ENCODE measurements at places on chromosomes 6 and 20.

- DNase-seq: no peak
These were observed 51.6 kb upstream of the POU3F2 start for GRCh38 chr6:98782772-98783171.

GRCh38 chr20:59829054-59829785, 104.2 kb downstream of the SYCP2 start:
- DNase-seq: no peak

DNA sequence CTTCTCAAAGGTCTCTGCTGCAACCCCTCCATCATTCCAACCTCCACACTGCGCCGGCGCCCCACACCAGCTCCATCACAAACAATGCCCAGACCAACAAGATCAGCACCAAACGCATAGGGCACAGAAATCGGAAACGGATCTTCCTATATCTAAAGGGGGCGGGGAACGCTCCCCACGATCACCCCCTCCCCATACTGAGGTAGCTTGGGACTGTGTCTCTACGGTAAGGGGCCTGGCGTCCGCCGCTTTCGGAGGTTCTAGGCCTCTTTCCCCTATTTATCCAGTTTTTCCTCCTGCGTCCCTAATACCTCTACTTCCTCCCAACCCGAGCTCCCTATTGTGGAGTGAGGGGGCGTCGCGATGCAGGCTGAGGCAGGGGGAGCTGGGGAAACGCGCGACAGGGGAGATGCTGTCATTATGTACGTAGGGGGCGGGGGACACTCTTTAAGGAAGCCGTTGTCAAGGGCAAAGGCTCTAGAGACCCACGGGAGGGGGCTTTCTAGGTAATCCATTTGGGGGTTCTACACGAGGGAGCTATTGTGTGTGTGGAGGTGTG, 909 bp downstream of the DNAAF9 start:
- no peak for DNase-seq

- no peak for DNase-seq
These were observed 83.4 kb downstream of the TSHZ2 start for GRCh38 chr20:53055367-53056067.

GRCh38 chr20:61556673-61557072, 304.6 kb downstream of the CDH4 start:
- DNase-seq: no peak

DNA sequence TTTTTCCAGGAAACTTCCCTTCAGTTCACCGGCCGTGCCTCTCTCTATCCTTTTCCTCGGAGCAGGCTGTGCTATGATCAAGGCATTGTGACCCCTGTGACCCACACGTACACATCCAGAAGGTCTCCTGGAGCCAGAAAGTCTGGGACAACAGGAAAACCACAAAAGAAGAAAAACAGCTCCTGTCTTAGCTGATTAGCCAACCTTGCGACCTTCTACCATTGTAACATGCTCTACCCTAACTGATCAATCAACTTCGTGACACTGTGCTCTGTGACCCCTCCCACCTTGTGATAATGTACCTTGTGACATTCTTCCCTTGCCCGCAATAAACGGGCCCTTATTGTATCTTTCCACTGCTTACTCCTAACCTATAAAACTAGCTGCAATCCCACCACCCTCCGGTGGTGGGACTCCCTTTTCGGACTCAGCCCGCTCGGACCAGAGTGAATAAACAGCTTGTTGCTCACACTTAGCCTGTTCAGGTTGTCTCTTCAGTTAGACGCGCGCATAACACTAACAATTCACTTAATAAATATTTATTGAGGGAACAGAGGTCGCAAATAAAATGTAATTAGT, 24.2 kb downstream of the ZNF311 start:
- peak; percentile 57 for DNase-seq
